ENCODE measurements at places on chromosomes 13 and 19.

- DNase-seq: no peak
These were observed 26.8 kb downstream of the LAMP1 start for GRCh38 chr13:113323869-113324268.

DNA sequence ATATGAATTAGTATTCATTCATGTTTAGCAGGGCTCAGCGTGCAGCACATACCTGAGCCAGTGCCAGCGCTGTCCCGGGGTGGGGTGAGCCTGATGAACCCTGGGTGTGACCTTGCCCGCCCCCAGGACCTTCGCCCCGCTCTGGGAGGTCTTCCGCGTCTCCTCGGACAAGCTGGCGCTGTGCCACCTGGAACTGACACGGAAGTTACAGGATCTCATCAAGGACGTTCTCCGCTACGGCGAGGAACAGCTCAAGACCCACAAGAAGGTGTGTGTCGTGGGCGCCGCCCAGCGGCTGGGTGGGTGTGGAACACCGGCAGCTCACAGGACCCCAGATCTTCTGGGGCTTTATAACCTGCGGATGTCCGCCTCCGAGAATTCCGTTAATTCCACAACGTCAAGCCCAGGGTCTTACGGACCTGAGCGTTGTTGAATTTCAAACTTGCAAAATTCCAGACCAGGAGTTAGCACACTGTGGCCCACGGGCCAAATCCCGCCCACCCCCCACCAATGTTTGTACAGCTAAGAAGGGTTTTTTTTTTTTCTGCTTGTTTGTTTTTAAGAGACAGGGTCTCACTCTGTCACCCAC is 15.4 kb downstream of the FCHO1 start:
- no peak for DNase-seq

DNA sequence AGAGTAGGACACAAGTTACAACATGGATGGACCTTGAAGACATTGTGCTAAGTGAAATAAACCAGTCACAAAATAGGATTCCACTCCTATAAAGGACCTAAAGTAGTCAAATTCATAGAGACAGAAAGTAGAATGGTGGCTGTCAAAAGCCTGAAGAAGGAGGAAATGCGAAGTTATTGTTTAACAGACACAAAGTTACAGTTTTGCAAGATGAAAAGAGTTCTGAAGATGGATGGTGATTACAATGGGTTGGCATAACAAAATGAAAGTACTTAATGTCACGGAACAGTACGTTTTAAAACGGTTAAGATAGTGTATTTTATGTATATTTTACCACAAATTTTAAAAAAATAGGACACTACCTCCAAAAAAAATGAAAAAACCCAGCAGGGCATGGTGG is 34.8 kb downstream of the FOXO1 start:
- DNase-seq: no peak

DNA sequence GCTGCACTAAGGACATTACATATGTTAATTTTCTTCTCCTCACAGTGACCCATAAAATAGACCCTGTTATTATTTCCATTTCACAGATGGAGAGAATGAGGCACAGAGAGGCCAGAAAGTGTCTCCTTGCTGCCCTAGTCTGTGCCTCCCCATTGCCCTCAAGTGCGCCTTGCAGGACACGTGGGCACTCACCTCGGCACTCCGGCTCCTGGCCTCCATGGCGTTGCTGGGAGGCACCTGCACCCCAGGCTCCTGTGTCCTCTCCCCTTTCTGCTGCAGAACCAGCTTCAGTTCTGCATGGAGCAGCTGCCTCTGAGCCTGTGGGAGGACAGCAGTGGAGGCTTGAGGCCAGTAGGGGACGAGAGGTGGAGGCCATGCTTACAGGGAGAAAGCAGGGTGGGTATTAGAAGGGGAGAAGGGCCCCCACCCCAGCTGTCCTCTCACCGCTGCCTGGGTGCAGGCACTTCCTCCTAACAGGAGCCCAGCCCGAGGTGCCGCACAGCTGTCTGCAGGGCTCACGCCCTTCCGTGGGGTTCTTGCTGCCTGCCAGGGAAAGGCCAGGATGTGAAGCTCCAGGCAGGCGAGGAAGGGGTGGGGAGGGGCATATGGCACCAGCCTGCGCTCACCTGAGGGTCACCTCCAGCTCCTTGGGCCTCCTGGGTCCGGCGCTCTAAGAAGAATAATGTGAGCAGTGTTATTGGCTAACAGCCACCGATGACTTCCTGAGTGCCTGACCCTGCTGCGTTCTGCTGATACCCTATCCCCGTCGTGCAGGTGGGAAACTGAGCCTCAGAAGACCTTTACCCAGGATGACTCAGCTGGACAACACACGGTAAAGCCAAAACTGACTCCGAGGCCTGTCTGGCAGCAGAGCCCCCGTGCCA is 5.2 kb downstream of the PRX start:
- DNase-seq: peak; percentile 1

DNA sequence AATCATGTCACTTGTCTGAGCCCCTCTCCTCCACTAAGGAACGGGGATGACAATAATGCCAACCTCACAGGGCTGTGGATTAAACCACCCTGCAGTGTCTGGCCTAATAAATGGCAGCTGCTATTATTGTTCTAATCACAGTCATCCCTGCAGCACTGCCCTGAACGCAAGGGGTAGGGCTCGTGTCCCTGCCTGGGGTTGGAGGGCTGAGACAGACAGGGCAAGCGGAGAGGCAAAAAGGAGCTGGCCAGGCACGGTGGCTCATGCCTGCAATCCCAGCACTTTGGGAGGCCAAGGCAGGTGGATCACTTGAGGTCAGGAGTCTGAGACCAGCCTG is 10.2 kb upstream of the KPTN start:
- no peak for DNase-seq

- DNase-seq: no peak
These were observed 865.2 kb upstream of the SLC10A2 start for GRCh38 chr13:103931331-103931845.

DNA sequence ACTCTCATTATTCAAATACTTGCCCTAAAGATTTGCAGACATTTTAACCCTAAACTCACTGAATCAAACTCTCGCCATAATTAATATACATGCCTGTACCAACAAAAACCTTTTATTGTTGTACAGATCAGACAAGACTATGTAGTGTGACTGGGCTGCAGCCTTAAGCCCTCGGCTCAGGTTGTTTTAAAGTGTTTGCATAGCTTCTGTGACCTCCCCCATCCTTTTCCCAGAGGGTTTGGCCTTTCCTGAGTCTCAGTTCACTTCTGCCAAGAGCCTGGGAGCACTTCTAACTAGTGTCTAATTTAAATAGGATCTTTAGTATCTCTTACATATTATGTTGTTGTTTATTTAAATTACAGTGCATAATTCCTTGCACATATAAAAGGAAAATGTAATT is 158.2 kb downstream of the HS6ST3 start:
- no peak for DNase-seq

- DNase-seq: no peak
These were observed 8.9 kb downstream of the IGFL3 start for GRCh38 chr19:46115396-46116106.

GRCh38 chr13:60417734-60418133 is 20.7 kb downstream of the TDRD3 start:
- DNase-seq: no peak

- DNase-seq: no peak
These were observed 30.0 kb downstream of the KEAP1 start for GRCh38 chr19:10473192-10473591.

GRCh38 chr19:46656541-46656940 is 4.4 kb downstream of the DACT3 start:
- no peak for DNase-seq

DNA sequence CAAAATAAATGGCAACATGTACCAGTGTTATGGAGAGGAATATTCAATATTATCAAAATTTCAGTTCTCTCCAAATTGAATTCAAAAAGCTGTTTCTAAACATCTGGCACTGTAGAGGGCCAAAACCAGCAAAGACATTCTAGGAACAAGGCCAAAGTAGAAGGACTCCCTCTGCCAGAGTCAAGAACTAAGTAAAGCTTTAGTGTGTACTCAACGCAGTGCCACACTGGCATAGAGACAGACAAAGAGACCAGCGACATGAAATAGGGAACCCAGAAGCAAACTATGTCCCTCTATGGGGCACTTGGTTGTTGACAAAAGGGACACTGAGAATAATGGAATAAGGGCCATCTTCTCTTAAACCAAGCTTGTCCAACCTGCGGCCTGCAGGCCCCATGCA is 15.6 kb downstream of the SCGB2B2 start:
- no peak for DNase-seq

GRCh38 chr13:81393721-81394120 is 1052.8 kb upstream of the SPRY2 start:
- DNase-seq: no peak

DNA sequence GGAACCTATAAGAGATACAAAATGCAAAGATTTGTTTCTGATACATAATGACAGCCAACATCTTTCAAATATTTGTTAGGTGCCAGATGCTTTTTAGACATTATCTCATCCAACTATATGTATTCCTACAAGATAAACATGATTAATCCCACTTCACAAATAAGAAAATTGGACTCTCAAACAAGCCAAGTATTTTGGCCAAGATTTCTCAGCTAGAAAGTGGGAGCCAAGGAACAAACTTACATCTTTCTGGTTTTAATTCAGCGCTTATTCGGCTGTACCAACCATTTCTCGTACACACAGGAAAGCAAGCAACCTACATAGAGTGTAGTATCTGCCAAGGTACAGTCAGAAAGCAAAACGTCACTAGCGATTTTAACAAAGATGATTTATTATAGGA is 85.7 kb upstream of the SERP2 start:
- DNase-seq: no peak

GRCh38 chr13:79225487-79226232 is 180.4 kb downstream of the RBM26 start:
- no peak for DNase-seq

- no peak for DNase-seq
These were observed 43.3 kb downstream of the CCNE1 start for GRCh38 chr19:29855087-29855486.

DNA sequence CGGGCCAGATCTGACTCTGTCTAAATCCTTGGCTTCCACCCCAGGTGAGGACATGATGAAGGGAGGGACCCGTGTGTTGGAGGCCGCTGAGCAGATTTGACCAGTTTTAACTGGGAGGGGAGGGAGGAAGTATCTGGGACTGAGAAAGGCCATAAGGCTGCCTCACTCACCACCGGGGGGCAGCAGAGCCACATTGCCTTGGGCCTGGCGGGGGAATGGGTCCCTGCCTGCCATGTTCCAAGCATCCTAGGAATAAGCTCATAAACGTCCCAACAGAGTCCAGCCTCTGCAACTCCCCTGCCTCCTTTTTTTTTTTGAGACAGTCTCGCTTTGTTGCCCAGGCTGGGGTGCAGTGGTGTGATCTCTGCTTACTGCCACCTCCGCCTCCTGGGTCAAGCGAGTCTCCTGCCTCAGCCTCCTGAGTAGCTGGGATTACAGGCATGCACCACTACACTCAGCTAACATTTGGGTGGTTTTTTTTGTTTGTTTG is 15.5 kb downstream of the MAST3 start:
- peak; percentile 70 for DNase-seq

DNA sequence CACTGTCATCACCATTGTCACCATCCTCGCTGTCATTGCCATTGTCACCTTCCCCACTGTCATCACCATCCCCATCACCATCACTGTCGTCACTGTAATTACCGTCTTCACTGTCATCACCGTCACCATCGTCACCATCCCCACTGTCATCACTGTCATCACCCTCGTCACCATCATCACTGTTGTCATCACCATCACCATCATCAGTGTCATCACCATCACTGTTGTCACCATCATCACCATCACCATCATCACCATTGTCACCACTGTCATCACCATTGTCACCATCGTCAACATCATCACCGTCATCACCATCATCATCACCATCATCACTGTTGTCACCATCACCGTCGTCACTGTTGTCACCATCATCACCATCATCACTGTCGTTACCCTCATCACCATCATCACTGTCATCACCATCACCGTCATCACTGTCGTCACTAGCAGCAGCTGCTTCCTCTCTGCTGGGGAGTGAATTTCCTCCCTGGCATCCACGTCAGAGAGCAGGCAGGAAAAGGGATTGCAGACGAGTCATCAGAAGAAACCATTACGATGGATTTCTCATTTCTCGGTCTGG is 27.3 kb downstream of the TMEM255B start:
- DNase-seq: no peak

GRCh38 chr13:94776956-94777355 is 64.6 kb upstream of the SOX21 start:
- no peak for DNase-seq

- DNase-seq: no peak
These were observed 17.6 kb downstream of the KLHL26 start for GRCh38 chr19:18654469-18654868.

- DNase-seq: no peak
These were observed 7.2 kb downstream of the PALM3 start for GRCh38 chr19:14054721-14055120.

DNA sequence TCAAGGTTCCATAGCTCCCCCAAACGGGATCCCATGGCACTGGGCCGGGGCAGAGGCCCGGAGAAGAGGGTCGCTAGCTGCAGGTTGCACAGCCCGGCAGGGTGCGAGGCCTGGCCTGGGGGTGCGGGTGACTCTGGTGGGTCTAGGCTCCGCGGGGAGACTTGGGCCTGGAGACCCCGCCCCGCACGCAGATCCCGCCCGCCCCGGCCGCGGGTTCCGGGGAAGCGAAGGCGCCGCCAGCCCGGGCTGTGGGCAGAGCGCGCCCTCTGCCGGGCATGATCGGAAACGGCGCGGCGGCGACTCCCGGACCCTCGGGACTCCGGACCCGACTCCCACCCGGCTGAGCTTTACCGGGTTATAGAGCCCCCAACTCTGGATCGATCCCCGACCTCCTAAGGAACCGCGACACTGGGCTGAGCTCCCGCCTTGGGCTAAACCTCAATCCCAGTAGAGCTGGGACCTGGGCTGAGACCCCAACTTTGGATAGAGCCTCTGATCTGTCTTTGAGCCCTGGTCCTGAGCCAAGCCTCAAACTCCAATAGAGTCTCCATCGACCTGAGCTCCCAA is 3.1 kb upstream of the TNFAIP8L1 start:
- DNase-seq: peak; percentile 63

DNA sequence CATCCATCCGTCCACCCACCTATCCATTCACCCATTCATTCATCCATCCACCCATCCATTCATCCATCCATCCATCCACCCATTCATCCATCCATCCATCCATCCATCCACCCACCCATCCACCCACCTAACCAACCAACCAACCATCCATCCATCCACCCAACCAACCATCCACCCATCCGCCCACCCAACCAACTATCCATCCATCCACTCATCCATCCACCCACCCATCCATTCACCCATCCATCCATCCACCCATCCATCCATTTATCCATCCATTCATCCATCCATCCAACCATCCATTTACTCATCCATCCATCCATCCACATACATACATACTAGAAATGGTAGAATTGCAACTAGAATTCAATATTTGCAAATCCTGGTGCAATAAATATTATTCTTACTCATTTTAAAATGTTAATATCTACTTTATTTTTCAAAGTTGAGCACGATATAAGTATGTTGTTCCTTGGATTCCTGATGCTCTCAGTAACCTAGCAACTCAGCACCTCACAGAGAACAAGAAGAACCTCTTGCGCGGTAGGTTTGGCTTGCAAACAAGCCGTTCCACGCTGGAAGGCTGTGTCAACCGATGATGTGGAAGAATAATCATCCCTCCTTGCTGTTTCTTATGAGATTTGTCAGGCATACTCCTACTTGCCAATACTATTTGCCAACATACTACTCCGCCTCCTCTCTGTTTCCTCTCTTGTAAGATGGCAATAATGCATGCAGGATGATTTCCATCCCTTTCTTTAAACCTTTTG is 111.7 kb downstream of the GNG7 start:
- DNase-seq: no peak

Data from activated effector memory CD4-positive, alpha-beta T cell treated with Interleukin-2 at 50 U/mL for 16 hours (primary cell).